NCI-H1105 (cell line): ENCODE measurements at places on chromosomes 2 and 18.

GRCh38 chr2:126463892-126464674 is 191.9 kb upstream of the GYPC start:
- no peak for DNase-seq

GRCh38 chr18:5476961-5477800 is 66.6 kb downstream of the EPB41L3 start:
- DNase-seq, result no peak

GRCh38 chr2:149180226-149180875 is 141.9 kb downstream of the LYPD6B start:
- DNase-seq, result no peak

DNA sequence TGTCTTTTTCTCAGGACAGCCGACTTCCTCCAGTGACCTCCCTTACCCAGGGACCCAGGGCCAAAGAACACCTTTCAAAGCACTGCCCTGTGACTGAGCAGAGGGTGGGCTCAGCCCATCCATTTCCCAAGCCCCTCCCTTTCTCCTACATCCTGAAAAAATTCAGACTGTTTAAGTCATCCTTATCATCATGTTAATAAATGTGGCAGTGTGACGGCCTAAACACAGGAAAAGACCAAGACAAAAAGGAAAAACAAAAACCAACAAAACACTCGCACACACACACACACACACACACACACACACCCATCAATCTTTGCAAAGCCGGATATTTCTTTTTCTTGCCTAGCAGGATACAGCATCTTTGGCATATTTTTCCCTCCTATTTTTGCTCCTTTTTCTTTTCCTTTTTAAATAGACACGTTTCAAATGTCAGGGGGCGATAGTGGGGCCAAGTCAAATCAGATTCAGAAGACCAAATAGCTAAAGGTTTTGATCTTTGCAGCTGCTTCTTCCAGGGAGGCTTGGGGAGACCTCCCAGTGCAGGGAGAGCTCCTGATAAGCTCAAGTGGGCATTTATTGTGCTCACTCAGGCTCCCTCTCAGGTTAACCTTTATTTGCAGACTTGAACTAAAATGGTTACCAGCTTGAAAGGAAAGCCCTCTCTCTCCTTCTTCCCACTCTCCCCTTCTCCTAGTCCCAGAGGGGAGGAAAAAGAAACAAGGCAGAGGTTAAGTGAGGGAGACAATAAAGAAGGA is 39.5 kb upstream of the NRP2 start:
- no peak for DNase-seq

GRCh38 chr2:236939271-236939670 is 146.4 kb upstream of the COPS8 start:
- DNase-seq, result no peak

GRCh38 chr18:6236258-6236657 is 178.5 kb downstream of the L3MBTL4 start:
- DNase-seq, result no peak

DNA sequence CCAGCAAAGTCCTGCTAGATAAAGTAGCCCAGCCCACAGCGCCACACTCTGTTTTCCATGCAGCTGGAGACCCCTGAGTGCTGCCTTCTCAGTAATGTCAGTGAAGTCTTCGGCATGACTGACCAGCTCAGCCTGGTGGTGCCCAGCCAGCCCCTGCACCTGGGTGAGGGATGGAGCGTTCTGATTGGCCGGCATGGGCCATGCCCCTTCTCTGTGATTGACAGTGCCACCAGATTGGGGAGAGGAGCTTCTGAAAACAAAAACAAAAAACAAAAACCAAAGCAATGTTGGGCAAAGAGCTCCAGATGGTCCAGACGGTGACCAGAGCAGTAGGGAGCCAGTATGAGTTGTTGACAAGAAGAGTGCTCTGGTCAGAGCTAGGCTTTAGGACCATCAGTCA is 122.6 kb downstream of the DYSF start:
- DNase-seq, result no peak

GRCh38 chr2:42243297-42243696 is 74.1 kb downstream of the EML4 start:
- no peak for DNase-seq

DNA sequence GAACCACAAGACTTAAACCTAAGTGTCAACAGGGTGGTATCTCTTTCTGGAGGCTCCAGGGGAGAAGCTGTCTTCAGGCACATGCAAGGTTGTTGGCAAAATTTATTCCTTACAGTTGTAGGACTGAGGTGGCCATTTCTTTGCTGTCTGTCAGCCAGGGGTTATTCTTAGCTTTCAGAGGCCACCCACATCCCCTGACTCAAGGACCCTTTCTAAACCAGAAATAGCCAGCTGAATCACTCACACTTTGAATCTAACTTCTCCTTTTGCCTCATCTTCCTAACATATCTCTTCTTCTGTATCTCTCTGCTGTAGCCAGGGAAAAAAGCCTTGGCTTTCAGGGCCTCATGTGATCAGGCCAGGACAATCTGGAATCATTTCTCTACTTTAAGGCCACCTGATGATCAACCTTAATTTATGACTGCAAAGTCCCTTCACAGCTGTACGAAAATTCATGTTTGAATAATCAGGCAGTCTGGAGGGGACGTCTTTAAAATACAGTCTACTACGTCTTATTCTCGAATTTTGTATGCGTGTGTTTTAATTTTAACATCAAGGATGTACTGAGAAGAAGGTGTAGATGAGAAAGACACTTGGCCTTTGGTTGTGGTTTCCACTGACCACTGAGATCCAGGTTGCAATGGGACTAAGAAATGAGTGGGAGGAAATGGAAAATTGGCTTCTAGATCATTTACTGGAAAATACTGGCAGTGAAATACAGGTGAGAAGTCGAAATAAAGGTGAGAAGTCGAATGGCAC is 90.4 kb downstream of the DOCK10 start:
- DNase-seq, result no peak

- DNase-seq, result no peak
Observed at GRCh38 chr2:204112084-204112770, 175.7 kb downstream of the ICOS start.

GRCh38 chr2:162840598-162841246 is 2.2 kb upstream of the KCNH7 start:
- DNase-seq, result peak; percentile 7

DNA sequence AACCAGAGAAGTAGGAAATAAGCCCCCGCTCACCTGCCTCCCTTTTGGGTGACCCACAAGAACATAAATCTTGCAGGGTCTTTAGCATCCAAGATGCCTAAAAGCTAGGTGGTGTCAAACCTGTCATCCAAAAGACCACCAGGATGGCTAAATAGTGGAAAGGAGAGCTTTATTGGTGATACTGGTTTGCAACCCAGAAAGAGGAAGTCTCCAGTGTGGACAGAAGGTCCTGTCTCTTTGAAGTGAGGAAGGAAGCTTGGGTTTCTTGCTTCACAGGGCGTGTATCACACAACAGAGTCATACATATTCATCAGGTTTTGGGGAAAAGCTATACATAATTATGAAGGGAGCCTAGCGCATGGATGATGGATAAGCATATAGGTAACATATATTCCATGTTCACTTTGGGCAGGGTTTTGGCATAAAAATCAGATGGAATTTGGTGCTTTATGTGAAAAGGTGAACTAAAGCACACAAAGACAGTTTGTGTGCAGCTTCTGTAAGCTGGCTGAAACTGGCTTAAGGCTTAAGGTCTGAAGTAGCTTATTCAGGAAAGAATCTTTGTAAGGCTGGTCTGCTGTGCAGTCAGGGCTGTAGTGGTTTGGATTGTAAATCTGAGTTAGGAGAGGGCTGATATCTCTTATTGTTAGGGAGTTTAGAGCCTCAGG is 102.2 kb upstream of the MSH2 start:
- no peak for DNase-seq

- no peak for DNase-seq
Observed at GRCh38 chr2:239184179-239184578, 216.6 kb downstream of the HDAC4 start.

DNA sequence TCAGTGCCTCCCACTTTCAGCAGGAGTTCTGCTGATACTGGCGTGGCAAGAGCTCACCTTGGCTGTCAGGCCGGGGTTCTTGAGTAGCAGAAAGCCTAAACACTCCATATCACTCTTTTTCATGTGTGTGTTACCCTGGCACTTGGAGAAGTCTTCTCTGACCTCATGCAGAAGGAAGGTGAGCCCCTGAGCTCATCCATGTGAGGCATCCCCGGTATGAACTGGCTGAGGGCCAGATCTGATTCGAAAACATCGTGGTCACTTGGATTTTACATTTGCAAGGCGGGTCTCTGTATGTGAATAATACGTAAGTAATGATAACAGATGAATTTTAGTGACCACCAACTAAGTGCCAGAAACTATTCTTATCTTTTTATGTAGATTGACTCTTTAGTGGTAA is 93.6 kb downstream of the RAPGEF4 start:
- DNase-seq, result no peak

GRCh38 chr18:39751161-39751560 is 2185.6 kb upstream of the CELF4 start:
- DNase-seq, result no peak

DNA sequence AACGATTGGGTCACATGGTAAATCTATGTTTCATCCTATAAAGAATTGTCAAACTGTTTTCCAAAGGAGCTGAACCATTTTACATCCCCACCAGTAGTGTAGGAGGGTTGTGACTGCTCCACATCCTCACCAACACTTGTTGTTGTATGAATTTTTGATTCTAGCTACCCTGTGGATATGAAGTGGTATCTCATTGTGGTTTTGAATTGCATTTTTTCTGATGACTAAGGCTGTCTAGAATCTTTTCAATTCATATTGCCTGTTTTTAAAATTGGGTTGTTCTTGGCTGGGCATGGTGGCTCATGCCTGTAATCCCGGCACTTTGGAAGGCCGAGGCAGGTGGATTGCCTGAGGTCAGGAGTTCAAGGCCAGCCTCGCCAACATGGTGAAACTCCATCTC is 44.5 kb downstream of the TXNL1 start:
- DNase-seq, result no peak

DNA sequence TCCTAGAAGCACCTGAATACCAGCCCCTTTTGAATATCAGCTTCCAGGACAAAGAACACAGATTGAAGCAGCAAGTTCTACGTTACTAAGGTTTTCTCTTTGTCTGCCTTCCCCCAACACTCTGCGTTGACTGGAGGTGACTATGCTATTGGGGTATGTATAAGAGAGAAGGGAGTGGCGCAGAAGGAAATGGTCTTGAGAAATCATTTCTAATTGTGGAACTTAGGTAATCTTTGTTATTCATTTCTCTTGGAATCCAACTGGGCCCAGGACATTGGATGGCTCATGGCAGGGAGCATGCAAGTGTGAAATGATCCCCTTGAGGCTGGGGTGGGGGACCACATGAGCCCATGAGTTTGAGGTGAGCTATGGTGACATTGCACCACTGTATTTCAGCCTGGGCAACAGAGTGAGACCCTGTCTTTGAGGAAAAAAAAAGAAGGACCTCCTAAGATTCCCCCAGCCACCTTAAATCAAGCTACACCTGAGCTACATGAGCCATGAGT is 29.7 kb downstream of the XDH start:
- DNase-seq, result no peak

DNA sequence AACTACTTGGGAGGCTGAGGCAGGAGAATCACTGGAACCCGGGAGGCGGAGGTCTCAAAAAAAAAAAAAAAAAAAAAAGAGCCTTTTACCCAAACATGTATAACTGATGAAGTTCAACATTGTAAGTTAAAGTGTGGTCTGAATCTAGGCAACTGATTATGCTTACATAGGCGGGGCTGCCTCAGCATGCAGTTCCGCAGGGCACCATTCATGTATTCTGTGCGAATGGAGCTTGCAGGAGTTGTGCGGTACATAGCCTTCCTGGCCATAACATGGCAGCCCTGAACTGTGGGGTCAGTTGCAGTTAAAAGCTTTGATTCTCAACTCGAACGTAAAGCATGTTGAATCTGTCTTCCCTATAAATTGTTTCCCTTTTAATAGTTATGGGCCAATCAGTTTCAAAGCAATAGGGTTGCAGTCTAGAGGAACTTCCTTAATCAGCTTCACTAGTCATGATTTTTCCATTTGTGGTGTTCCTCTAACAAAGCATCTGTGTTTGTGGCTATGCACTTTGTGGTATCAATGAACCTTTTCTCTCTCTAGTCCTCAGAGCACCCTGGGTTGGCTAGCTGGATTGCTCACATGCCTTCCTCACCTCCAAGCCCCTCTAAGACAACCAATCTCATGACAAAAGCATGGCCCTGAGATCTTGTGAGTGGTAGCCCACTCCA is 30.6 kb upstream of the CEP68 start:
- no peak for DNase-seq

DNA sequence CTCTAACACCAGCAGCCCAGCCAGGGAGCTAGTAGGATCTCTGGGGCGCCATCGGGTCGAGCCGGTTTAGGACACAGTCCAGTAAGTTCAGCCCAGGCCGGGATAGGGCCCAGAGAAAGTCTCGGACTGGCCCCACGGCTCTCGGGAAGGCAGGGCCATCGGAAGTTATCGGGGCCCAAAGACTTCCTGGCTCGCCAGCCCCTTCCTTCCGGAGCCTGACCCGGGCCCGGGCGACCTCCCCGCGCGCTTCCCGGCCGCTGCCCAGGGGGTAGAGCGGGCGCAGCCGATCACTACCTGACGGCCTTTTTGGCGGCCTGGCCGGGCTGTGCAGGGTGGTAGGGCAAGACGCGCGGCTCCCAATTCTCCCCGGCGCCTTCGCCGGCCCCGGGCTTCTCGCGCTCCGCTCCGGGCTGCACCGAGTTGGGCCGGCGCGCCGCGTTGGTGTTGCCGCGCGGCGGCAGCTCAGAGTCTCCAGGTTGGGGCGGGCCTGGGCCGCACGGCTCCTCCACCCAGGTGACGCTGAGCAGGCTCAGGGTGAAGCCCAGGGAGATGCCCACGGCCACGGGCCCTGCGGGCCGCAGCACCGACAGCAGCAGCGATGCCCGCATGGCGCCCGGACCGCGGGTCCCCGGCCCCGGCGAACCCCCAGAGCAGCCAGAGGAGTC is 546 bp downstream of the CHPF start:
- no peak for DNase-seq

GRCh38 chr2:241248289-241248688 is 59.8 kb downstream of the ANO7 start:
- no peak for DNase-seq

GRCh38 chr18:25349131-25349925 is 2.6 kb downstream of the ZNF521 start:
- DNase-seq, result no peak

- DNase-seq, result no peak
Observed at GRCh38 chr2:74439803-74440377, 1.8 kb downstream of the RTKN start.

DNA sequence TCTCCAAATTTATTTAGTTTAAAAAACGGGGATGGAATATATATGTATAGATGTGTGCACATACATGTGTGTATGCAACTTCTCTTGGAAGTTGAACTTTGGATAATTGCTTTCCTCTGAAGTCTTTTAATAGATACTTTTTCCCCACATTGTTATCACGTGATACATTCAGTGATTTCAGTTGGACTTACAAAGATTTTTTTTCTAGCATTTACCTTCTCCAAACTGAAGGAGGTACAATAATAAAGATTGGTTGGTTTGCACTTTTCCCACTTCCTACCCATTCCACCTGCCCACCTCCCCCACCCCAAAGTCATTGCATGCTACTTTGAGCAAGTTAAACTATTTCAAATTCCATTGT is 206.1 kb upstream of the FSHR start:
- DNase-seq, result no peak

DNA sequence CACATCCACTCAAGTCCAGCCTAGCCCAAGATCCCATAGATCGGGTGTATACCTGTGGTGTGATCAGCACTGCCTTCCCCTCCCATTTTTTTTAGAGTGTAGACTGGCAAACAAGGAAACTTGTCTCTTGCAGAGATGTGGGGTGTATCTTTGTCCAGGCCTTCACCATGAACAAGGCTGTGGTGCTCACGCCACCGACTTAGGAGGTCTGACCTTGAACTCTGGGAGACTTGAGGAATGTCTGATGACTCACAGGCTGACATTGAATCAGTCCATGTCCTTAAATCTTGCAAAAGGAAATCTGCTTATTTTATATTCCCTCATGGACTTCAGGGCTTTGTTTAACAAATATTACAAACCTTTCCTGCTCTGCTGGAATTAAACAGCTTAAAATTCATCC is 4.5 kb upstream of the CTIF start:
- no peak for DNase-seq
